ENCODE measurements at places on chromosomes 4 and X.

DNA sequence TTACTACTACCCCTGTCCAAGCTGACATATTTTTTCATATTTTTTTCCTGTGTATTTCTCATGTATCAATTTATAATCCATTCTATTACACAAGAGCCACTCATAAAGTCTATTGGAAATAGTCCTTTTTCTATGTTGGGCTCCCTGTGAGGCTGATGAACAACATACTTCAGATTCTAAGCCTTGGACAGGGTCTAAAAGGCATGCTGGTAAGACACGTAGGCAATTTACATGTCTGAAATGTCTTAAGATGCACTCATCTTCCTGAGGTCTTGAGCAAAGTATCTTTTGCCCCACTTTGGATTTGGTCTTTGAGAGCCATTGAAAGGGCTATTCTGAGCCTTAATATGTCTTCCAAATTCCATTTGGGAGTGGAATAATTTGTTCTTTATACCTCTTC, 31.8 kb downstream of the OCIAD1 start:
- no peak for DNase-seq

DNA sequence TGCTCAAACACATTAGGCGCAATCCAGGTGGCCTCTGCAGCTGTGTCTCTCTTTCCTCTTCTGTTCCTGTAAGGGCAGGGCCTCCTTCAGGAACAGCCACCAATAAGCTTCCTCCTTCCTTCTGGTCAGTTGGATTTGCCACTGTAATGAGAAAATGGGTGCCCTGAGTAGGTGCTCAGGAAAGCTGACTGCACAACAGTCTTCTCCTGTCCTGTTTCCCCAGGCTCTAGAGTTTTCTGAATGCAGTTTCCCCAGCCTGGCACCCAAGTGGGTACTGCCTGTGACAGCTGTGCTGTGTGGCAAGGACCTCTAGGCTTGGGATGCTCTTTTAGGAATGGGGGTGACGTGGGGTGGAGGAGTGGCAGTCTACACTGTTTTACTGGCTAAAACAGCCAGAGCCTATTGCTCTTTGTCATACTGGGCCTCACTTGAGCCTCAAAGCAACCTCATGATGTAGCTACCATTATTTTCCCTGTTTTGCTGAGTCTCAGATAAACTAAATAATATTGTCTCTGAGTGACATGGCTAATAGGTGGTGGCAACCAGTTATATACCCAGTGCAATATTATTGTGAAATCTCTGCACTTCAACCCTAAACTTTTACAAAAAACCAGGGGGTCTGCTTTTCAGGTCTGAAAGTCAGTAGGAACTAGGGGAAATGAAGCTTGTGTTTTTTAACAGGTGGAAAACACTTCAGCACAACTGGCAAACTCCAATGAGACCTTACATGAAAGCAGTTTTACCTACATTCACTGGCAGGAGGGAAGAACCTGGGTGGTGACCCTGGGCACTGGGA, 1.2 kb downstream of the CXCL2 start:
- peak; percentile 54 for DNase-seq

GRCh38 chr4:39937683-39938268, 39.9 kb downstream of the PDS5A start:
- DNase-seq: no peak

DNA sequence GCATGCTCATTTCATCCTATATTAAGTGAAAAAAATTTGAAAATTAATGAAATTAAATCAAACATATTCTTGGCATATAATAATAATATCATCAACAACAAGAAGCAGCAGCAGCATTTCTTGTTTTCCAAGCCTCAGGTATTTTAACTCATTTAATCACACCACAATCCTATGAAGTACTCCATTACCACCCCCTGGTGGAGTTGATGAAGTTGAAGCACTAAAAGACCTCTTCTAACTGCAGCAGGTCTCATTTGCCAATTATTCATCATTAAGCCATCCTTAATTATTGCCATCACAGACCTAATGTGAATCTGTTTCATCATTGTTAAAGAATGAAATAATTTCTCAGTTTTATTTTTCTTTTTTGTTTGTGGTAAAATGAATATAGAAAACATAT, 801.4 kb upstream of the GRID2 start:
- no peak for DNase-seq

DNA sequence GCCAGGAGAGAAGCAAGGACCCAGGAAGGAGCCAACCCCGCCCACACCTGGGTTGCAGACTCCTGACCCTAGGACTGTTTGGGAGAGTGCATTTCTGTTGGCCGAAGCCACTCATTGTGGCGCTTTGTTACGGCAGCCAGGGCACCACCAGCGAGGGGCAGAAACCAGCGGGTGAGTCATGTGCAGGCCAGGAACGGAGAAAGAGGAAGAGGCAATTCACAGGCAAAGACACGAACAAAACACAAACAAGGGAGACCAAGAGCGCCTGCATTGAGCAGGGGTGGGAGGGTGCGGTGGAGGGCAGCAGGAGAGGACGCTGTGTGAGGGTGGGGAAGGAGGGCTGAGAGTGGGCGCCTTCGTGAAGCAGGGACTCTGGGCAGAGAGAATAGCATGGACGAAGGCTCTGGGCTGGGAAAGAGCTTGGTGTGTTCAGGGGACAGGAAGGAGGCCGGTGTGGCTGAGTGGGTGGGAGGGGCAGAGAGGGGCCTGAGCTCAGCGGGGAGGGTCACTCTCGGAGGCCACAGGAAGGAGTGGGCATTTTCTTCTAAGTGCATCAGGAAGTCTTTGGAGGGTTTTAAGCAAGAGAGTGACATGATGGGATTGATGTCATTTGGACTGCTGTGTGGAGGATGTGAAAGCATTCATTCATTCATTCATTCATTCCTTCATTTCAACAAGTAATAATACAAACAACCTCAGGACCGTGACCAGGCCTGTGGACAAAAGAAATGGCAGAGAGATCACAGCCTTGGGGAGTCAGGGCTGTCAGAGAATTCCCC, 12.2 kb upstream of the WFS1 start:
- peak; percentile 82 for DNase-seq

DNA sequence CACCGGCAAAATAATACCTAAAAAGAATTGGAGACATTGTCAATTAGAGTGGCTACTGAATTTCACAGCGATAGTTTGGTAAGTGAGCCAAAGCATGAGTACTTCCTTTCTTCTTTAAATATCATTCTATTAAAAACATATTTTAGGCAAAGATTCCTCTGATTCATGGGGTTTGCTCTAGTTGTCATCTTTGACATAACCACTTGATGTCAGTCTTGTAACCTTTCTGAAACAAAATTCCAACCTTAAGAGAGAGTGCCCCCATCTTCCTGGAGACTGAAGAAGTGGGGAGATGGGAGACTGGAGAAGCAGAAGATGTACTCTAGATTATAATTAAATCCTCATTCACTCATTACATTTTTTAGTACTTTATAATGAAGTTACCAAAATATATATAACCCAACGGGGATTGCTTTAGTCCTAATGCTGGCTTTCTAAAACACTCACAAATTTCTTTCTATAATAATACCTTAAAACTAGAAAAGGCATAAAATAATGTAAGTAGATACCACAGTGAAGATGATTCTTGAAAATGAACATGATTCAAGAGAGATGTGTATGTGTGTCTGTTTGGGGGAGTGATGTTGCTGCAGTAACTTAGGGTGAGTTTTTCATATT, 96.4 kb downstream of the EMCN start:
- DNase-seq: no peak

GRCh38 chr4:88350786-88351185, 27.9 kb upstream of the HERC6 start:
- DNase-seq: no peak

GRCh38 chrX:17759990-17760389, 22.7 kb downstream of the SCML1 start:
- DNase-seq: no peak

DNA sequence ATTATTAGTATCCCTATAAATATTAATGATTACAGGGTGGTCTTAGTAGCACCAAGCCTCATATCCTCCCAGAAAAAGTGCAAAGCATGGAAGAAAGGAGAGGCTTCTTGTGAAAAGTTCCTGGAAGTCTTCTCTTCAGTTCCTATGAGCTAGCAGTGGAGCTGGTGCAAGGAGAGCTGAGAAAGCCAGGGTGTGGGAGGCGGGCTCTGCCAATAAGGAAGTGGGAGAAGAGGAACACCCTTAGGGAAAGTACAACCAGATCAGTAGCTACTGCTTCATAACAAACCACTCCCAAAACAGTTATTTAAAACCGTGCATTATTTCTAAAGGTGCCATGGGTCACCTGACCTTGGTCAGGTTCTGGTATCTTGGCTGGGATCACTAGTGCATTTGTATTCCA, 72.4 kb downstream of the MAP9 start:
- DNase-seq: peak; percentile 38

DNA sequence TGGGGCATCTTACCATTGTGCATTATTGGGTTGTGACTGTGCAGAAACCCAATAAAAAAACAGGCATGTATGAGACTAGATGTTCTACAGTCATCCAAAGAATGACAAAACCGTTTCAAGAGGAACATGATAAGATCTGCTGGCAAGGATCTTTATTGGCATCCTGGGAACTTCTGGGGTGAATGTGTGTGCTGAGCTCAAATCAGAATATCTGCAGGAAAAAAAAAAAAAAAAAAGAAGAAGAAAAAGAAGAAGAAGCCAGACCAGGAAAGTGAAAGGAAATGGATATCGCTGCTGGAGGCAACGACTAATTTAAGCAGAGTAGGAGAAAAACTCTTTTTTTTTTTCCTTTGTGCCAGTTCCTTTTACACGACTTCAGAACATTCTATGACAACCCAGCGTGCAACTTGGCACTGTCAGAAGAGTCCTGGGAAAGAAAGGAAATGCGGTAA, 484.2 kb upstream of the BOD1L1 start:
- DNase-seq: peak; percentile 52

DNA sequence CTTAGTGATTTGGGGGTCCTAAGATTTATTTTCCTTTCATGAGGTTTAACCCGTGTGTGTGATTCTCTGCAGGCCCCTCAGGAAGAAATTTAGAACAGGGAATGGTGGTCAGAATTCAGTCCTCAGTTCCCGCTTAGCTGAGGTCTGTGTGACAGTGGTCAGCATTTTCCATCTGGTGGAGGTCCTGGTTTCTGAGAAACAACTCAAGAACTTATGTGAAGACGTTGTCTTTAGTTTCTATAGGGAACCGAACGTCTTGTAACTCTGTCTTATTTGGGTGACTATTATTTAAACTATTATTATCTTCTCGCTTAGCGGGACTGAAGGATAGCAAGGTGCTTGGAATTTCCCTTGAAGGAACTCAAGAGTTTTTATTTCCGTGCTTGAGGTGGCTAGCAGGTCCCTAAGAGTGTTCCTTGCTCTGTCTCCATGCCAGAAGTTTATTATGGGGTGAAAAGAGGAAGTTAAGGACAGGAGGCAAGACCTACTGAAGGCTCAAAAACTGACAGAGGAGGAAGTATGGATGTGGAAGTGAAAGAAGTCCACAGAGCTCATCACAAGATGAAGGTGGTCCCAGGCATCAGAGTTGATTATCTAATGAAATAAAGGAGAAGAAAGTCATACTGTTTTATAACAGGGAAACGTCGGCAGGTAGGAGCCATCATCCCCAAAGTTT, 9.4 kb downstream of the MGST2 start:
- DNase-seq: peak; percentile 86

DNA sequence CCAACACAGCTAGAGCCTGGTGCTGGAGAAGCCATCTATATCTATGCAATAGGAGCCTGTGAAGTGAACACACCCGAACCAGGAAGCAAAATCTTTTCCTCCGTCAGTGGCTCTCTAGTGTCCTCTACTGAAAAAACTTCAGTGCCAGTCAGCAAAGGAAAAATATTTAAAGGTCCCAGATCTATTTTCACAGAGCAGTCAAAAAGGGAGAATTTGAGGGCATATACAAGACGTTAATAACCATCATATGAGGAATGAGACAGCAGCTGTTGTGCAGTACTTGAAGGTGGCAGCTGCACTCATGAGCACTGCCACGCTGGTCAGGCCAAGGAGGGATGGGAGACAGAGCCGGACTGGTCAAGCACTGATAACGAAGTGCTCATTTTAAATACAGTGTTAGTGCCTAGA, 14.4 kb downstream of the MCUB start:
- peak; percentile 18 for DNase-seq

- DNase-seq: no peak
Measured at GRCh38 chr4:38831653-38832052, 25.0 kb downstream of the TLR6 start.

- no peak for DNase-seq
Measured at GRCh38 chr4:48472794-48473193, 10.3 kb upstream of the SLC10A4 start.

- DNase-seq: no peak
Measured at GRCh38 chr4:82423245-82424054, 6.8 kb downstream of the HNRNPDL start.

- DNase-seq: no peak
Measured at GRCh38 chr4:187302457-187303150, 578.9 kb upstream of the FAT1 start.

GRCh38 chr4:90951037-90951436, 823.8 kb downstream of the CCSER1 start:
- DNase-seq: no peak

DNA sequence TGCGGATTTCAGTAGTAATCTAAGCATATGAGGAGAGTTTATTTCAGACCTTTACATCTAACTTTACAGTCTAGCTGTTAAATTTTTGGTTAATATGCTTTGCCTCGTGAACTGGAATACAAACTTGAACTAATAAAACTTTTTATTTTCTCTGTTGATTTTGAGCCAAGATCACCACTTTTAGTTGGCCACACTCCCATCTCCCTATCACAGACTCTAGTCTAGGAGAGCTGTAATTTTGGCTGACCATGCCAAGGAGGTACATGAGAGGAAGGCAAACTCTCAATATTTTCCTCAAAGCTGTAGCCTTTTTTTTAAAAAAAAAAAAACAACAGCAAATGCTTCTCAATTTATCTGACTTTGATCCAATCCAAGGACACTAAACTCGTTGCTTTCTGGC, 597.5 kb upstream of the PCDH7 start:
- DNase-seq: no peak

- no peak for DNase-seq
Measured at GRCh38 chr4:165872461-165873297, at the start of gene TLL1. TLL1 (plus strand) TSS chr4:165873237; CDS start chr4:165873905, 668 bp downstream.

- no peak for DNase-seq
Measured at GRCh38 chr4:67659065-67659464, 41.9 kb downstream of the UBA6 start.

DNA sequence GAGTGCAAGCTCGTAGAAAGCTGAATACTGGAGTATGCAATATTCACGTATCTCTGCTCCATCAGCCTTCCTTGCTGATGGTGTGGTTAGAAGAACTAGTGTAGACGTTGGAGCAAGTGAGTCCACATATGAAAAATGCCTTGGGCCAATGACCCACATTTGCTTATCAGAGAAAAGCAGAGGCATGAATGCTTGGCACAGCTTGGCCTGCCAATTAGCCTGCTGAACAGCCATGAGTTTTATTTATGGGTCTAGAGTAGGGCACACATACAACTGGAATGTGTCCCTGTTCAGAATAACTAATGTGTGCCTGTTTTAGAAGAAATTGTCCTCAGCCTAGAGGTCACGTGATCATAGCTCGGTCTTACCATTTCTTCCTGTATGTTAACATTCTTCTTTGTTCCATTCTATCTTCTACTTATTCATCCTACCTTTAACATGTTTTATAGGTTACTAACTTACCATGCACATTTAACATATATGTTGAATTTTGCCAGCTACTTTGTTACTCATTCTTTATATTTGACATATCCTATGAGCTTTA, 432.7 kb upstream of the AADAT start:
- DNase-seq: no peak
